AG04449 (cell line): ENCODE measurements at places on chromosomes 11 and 22.

DNA sequence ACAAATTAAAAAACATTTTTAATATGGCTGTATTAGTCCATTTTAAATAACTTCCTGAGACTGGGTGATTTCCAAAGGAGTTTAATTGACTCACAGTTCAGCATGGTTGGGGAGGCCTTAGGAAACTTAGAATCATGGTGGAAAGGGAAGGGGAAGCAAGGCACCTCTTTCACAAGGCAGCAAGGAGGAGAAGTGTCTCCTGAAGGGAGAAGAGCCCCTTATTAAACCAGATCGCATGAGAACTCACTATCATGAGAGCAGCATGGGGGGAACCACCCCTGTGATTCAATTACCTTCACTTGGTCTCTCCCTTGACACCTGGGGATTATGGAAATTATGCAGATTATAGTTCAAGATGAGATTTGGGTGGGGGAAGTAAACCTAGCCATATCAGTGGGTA, 488.6 kb downstream of the ETS1 start:
- DNase-seq, result no peak

DNA sequence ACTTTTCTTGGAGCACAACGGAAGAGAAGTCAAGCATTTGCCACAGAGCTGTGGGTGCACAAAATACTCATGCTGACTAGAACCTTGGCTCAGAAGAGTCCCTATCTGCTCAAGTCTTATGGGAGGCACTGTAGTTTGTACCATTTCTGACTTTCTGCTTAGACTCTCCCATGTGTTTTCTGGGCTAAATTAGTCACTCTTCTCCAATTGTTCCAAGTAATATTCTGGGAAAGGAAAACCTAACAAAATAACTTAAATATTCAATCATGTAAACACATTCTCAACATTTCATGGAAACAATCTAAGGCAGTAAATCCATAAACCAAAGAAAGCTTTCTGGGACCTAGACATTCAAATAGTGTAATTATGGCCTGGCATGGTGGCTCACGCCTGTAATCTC, 220.7 kb downstream of the SWAP70 start:
- no peak for DNase-seq

DNA sequence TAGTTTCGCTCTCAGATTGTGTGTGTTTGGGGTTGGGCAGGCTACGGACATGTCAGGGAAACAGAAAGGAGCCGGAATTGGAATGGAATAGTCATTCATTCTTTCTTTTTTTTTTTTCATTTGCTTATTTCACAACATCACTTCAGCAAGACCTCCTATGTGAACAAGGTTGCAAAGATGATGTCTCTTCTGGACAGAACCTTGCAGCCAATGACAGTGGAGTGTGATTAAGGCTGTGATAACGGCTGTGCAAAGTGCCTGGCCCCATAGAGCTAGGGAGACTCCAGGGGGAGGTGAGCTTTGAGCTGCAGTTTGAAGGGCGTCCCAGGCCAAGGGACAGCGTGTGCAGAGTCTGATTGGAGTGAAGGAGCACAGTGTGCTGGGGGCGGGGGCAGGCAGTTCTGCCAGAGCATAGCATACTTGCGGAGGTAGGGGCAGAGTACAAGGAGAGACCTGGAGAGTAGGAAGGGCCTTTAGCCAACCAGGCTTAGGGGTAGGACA, 3.4 kb downstream of the TIGD3 start:
- no peak for DNase-seq

- no peak for DNase-seq
Observed at GRCh38 chr11:32919338-32919737, 26.7 kb downstream of the QSER1 start.

DNA sequence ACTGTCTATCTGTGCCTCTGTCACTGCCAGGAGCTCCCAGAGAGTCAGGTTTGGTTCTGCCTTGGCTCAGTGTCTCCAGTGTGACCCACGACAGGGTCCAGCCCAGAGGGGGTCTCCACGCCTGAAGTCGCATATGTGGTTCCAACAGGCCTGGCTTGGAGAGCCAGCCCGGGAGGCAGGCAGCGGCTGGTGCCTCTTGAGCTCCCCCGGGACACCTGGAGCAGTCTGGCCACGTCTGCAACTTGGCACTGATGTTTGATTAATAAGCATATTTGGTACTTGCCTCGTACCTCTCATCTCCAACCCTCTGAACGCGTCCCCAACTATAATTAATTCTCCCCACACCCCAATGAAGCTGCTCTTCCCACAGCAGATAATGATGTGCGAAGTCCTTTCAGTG, 31.7 kb upstream of the SHISAL1 start:
- DNase-seq, result no peak

DNA sequence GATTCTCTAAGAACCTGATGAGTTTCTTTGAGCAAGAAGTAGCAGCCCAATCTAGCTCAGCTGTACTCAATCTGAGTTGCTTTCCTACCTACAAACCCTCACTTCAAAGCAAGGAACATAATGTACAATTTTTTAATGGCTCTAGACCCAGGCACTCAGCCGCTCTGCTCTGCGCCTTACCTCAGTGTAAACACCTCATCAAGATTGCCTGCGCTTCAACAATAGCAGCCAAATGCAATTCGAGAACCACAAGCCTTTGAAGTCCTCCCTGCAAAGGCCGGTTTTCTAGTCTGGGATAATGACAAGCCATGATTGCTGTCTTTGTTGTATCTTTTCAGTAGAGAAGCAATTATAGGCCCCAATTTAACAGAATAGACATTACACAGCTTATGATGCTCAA, 38.0 kb downstream of the JHY start:
- DNase-seq, result no peak

- DNase-seq, result no peak
Observed at GRCh38 chr22:32815943-32816342, 14.4 kb downstream of the TIMP3 start.

DNA sequence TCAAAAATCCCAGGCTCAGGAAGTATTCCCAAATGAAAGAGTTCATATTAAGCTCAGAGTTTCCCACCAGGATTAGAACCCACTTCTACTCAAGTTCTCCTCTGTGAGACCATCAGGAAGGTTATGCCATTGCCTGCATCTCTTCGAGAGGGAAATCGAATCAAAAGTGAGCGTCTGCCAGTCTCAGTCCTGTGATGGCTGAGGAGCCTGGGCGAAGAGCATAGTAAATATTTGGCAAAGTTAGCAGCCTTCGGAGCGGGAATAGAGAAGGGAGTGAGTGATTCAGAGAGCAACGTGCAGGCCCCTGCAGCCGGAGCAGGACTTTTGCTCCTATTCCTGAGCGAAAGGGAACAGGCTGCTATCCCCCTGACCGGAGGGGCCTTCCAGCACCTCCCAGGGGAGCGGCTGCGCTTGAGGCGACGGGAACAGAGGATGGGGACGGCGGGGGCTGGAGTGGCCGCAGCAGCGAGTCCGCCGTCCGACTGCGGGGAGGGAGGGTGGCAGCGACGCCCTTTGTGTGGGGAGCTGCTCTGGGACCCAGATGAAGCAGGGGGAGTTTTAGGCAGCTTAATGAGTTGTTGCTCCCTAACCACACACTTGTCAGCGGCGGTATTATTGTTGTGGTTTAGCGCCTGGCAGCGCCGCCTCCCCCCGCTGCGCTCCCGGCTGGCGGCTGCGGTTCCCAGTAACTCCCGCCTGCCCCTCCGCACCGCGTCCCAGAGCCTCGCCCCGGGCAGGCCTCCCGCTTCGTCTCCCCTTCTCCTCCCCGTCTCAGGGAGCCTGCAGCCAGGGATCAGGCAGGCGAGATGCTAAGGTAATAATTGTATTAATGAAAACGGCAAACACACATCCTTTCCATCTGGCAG, 21.7 kb upstream of the NRGN start:
- DNase-seq, result no peak

DNA sequence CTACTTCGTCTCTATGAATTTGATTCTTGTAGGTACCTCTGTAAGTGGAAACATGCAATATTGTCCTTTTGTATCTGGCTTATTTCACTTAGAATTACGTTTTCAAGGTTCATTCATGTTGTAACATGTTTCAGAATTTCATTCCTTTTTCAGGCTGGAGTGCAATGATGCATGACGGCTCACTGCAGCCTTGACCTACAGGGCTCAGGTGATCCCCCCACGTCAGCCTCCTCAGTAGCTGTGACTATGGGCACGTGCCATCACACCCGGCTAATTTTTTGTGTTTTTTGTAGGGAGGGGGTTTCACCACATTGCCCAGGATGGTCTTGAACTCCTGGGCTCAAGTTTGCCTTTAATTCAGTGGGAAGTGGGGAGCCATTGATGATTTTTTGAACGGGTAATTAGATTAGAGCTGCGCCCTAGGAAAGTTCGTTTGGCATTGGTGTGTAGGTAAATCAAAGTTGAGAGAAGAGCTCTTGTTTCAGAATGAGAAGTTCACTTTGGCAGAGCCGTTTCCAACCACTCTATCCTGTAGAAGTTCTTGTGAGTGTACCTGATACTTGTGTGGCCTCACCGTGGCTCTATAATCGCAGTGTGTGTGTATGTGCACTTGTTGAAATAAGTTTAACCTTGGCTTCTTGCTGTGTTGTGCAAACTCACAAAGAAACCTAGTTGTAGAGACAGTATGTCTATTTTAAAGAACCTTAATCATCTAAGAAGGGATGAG, 115.9 kb downstream of the NAV2 start:
- DNase-seq, result no peak

GRCh38 chr11:25775603-25776002, 556.3 kb upstream of the ANO3 start:
- no peak for DNase-seq

- no peak for DNase-seq
Observed at GRCh38 chr11:87600938-87601337, 563.2 kb downstream of the TMEM135 start.

DNA sequence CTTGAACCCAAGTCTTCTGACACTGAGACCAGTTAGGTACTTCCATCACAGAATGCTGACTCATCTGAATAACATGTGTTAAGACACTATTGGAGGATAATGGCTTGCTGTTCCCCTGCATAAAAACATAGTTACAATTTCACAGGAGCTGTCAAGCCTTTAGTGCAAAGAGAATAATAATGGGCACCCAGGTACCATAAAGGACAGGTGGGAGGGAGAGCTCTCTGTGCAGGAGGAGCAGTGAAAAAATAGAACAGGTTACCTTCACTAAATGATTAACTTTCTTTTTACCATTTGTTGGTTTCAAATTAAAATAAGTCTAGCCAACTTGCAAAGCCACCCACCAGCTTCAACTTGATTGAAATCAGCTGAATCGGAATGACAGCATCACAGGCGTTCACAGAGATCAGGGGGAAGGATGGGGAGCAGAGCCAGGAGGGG, 173.2 kb downstream of the DSCAML1 start:
- no peak for DNase-seq

- no peak for DNase-seq
Observed at GRCh38 chr11:67415501-67416304, at the start of gene CARNS1. Gene CARNS1 (plus strand): TSS chr11:67415678. CDS start chr11:67416200, 522 bp downstream.
